Fibroblast of lung (primary cell): ENCODE measurements at places on chromosomes 3 and 15. TPM values are rescaled to one million over a fixed set of nuclear protein-coding genes. Genes with fewer than 3 reads are reported as not detected.

The SUSD5 gene
- total RNA-seq: 0.51 and 2.3 TPM in 2 replicates

DNA sequence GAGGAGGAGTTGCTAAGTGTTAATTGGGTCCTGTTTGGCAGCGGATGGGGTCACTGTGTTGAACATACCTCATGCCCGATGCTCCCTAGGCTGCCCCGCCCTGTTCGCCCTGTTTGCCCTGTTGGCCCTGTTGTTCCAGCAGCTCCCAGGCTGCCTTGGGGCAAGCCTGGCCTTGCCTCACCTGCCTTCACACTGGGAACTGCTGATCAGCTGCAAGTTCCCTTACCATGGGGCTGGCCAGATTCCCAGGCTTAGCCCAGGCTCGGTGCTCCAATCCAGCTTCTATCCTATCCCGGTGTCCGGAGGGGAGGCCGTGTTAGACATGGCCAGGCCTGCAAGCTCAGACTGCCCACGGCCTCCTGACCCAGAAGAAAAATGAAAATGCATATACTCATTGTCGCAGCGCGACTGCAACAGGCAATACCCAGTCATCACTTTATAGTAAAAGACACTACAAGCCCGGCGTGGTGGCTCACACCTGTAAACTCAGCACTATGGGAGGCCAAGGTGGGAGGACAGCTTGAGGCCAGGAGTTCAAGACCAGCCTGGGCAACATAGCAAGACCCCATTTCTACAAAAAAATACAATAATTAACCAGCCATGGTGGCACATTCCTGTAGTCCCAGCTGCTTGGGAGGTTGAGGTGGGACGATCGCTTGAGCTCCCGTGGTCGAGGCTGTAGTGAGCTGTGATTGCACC is 42.9 kb upstream of the ZNF710 start:
- DNase-seq: no peak

- DNase-seq: no peak
Measured at GRCh38 chr15:34047893-34048775, 9.1 kb upstream of the AVEN start.

- DNase-seq: no peak
Measured at GRCh38 chr15:72933976-72934375, 118.3 kb upstream of the NEO1 start.

GRCh38 chr3:186128158-186128557 is 19.3 kb upstream of the ETV5 start:
- DNase-seq: no peak

DNA sequence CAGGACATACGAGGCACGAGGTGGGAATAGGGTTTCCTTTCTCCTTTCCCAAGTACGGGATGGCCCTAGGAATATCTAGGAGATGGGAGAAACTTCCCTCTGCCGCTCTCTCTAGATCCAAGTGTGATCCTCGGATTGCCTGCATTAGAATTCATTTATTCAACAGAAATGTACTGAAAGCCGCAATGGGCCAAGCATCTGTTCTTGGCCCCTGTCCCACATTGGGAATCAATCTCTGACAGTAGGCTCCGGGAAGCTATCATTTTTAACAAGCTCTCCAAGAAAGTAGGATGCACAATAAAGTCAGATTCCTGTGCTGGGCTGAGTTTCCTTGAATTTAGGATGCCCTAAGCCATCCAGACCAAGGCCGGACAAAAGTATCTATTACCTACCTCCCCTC is 37.2 kb upstream of the CA12 start:
- no peak for DNase-seq

DNA sequence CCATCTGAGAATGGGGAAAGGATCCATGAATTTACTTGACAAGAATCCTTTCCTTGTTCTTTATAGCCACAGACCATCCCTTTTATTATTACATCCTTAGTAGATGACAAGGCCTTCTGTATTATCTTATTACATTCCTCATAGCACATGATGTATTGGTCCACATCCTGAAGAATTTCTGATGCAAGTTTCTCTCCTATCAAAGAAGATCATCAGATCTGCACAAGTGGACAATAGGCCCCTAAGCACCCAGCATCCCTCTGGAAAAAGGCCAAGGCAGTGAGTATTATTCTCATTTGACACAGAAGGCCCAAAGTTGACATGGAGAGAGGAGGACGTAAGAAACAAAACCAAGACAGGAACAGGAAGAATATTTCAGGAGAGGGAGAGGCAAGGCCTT is 31.4 kb downstream of the MYL3 start:
- no peak for DNase-seq

The GOLGA6D gene
- total RNA-seq: under 0.01 TPM in 1 of 2 replicates, not detected in the other

GRCh38 chr3:120772081-120772480 is 29.5 kb downstream of the GTF2E1 start:
- no peak for DNase-seq

DNA sequence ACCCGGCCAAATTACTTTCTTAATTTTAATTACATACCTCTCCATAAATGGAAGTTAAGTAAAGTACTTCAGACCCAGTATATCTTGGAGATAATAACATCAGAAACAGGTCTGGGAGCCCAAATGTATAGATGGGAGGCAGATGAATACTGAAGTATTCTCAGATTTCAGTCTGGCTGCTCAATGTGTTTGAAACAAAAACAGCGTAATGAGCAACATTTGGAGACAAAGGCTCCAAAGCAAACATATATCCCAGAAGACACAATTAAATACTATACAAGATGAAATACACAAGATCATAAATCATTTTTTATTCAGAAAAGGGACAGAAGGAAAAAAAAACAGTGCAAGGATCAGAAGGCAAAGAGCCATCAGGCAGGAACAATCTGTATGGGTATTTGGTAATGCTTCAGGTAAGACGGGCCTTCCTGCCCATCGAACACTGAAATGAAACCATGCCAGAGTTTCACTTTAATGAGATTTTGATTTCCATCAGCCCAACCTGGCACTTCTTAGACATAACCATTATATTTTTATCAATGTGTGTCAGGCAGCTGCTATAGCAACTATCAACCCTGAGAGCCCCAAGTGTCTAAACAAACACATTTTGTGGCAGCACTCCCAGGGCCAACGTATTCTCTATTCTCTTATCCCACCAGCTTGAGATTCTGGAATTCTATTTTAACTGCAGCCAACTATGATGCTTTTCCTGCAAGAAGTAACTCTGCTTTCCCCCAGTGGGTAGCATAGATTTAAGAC is 210.8 kb downstream of the STT3B start:
- DNase-seq: peak; percentile 50

The WDR93 gene
- total RNA-seq: under 0.01 and 0.17 TPM in 2 replicates

GRCh38 chr3:184457329-184457728 is 77.5 kb downstream of the CHRD start:
- no peak for DNase-seq

DNA sequence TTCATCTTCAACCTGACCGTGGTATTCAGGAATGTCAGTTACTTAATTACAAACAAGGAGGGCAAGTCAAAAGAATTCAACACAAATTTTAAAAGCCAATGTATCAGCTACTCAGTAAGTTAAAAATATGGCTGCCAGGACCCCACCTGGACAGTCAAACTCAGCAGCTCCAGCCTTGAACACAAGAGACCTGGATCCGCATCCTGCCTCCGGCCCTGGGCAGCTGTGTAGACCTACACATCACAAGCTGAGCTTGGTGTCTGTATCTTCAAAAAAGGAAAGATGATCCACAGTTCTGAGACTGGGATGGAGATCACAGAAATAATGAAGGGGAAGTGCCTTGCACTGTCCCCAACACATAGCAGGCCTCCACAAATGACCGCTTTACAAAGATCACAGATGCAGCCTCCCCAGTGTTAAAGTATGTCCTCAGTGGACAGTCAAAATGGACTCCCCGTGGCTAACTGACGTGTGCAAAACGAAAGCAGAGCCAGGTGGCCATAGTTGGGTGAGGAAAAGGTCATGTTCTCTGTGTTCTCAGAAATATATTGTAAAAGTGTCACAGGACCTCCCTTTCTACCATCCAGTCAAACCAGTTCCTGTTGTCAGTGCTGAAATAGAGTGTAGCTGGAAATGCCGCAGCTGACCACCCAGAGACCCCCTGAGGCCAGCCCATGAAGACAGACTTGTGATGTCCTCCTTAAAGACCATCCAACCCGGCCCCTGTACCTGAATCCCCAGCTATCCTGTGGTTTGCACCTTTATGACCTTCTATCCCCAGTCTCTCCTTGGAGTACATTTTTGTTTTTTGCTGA is 168.5 kb upstream of the NSMCE3 start:
- no peak for DNase-seq

The ITPKA gene
- total RNA-seq: 3.9 and 35.0 TPM in 2 replicates

DNA sequence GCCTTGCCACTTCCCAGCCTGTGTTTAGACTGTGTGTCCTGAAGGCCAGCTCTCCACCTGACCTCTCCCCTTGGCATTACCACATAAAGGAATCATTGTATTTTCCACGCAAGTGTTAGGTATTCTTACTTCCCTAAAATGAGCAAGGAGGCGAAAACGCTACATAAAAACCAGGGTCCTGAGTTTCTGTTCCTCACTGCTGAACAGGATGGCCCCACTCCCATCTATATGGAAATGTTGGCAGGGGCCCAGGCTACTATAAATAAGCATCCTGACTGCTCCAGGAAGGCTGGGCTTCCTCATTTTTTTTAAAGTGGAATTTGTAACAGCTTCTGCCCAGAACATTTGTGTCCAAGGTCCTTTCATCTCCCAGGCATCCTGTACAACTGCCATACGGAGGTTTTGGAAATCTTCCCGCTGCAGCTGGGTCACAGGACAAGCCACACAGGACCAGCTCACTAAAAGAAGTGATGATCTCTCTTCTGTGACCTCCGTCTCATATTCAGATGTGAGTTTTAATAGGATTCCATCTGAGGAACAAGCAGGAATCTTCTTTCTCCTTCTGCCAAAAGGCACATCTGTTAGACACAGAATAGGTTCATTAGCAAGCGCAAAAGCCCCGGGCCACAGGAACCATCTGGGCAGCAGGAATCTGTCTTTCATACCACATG is 56.4 kb upstream of the LIMD1 start:
- DNase-seq: peak; percentile 49

DNA sequence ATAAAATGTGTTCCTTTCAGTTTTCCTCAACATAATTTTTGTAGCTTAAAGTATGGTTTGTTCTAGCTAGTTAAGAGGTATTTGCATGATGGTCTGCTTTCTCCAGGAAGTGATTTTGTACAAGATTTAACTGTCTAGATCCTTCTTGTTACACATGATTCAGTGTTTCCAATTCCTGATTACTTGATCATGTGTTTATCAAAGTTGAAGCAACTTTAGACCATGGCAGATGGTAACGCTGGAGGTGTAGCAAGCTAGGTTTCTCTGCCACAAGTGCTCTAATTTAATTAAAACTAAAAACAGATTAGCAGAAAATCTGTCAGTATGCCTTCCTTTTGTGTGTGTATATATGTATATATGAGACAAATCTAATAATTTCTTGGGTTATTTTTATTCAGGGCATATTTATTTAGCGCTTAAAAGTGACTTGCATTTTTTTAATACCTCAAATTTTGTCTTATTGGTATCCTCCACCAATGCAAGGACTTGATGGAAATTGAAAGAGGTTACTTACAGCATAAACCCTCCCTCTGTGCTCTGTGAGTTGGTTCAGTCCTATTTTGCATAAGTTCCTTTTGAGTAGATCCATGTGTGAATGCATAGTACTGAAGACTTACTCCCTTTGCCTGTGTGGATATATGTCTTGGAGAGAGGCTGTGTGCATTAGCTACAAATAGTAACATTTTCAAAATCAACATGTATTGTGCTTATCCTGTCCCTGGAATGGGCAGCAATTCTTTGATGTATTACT is 157.3 kb upstream of the CGNL1 start:
- peak; percentile 98 for DNase-seq

GRCh38 chr3:89052386-89052785 is 55.0 kb upstream of the EPHA3 start:
- no peak for DNase-seq

The MKRN3 gene
- under 0.01 and 0.77 TPM in 2 replicates for total RNA-seq

The PCYT1A gene
- 42.4 and 73.8 TPM in 2 replicates for total RNA-seq

The COL8A1 gene
- total RNA-seq: 24.7 and 85.4 TPM in 2 replicates

- DNase-seq: no peak
Measured at GRCh38 chr15:59155431-59155830, 50.5 kb downstream of the CCNB2 start.

DNA sequence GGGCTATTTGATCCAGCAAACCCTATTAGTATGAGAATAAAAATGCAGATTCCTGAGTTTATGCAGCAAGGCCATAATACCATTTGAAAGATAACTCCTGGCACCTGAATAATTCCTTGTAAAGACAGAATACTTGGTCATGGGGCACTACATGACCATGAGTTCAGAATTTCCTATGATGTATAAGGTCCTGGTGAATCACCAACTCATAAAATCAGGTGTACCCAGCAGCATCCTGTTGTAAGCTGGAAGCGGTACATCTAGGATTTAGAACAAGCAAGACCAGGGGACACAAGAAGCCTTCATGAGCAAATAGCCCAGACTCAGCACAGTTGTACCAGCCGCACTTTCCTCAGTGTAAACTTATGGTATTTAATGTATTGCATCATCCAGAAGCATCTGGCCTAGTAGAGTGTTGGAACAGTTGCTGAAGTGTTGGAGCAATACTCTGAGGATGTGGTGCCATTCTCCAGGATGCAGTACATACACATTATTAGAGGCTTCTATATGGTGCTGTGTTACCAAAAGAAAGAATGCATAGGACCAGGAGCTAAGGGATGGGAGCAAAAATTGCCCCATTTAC is 233.4 kb downstream of the SQOR start:
- no peak for DNase-seq
